Stimulated activated CD4-positive, alpha-beta T cell treated with anti-CD3 and anti-CD28 coated beads, Interleukin-15, amount 100 ng/mL, for 1 hour (primary cell): ENCODE measurements at places on chromosomes 1 and 21.

GRCh38 chr1:240866724-240867123 lies 254.8 kb upstream of the GREM2 start:
- DNase-seq = no peak

DNA sequence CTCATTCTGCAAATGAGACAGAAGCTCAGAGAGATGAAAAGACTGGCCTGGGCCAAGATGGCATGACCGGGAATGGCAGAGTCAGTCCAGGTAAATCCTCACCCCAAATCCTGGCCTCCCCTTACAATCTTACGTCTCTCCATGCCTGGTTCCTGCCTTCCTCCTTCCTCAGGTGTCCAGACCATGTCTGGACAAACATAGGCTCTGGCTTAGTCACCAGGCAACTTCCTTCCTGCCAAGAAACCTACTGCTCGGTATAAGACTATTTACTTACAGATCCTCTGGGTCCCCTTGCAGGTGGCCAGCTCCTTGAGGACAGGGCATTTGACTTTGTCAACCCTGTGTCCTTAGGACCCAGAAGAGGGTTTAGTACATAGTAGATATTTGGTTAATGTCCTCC lies 69.4 kb upstream of the ROR1 start:
- DNase-seq = no peak

DNA sequence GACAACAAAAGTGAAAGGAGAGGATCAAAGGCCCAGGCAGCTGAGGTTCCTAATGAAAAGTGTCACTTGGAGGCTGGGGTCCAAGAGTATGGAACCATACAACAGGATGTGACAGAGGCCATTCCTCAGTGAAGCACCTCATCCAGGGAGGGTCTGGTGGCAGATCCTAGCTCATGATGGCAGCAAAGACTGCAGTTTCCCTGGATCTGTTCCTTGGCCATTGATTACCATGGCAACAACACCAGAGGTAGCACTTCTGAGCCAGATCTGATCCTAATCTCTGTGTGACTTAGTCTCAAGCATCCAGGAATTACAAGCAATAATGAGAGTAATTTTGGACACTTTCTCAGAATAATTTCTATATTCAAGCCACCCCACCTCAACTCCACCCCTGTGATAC lies 12.9 kb downstream of the FAM177B start:
- DNase-seq = no peak

DNA sequence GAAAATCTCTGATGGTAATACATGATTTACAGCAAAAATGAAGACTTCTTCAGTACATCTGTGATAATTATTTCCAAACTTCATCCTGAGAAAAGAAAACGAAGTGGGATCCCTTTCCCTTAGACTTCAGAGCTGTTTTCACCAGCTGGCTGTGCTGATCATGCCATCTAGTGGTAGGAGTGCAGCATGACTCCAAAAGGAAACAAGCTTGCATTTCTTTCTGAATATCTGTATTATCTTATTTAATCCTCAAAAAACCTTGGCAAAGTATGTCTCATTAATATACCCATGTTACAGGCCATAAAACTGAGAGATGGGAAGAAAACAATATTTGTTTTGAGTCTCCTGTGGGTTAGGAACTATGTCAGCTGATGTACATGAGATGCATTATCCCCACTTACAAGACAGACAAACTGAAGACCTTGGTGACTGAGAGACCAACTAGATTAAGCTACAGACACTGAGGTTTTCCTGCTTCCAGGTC lies 9.8 kb upstream of the GJA8 start:
- DNase-seq = no peak

DNA sequence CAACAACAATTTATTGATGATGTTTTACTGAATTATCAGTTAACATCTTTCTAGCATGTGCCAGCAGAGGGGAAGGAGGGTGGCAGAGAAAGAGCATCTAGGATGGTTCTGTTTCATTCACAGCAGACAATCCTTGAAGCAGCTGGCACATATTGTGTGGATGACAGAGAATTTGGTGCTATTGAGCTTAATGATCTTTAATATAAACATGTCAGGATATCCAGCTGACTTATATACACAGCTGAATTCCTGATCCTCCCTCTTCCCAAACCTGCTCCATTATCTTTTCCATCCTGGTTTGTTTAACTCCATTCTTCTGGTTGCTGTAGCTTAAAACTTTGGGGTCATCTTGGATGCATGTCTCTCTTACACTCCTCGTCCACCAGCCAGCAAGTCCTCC lies 218.6 kb downstream of the CACNA1E start:
- DNase-seq = no peak

GRCh38 chr1:30183895-30184294 lies 539.5 kb downstream of the MATN1 start:
- no peak for DNase-seq

- DNase-seq = no peak
Observed at GRCh38 chr1:17059391-17060305, 5.8 kb upstream of the SDHB start.

DNA sequence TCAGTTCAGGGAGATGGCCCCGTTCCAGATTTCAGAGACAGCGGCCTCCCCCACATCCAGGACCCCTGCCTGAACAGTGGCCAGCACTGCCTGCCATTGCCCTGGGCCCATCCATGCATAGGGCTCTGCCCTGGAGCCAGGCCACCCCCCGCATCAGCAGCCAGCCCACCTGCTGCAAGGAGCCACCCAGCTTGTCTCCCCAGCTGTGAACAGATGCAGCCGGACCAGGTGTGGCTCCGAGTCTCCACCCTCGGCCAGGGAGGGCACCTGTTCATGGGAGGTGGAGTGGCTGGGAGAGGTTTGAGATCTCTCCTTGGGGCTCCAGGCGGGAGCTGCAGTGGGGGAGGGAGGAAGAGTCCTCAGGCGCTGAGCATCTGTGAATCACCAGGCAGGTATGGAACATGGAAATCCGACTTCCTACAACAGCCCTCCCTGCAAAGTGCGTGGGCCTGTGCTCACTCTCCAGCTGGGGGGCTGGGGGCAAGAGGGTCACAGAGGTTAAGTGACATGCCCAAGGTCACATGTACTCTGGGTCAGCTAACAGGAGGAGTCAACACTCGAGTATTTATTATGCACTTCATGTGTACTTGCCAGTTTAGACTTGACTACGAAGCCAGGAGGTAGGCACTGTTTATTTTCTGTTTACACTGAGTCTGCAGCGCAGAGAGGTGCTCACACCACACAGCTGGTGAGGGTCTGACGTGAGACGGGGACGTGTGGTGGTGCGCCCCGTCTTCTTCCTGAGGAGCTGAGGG lies 4.8 kb upstream of the HES5 start:
- DNase-seq = no peak

DNA sequence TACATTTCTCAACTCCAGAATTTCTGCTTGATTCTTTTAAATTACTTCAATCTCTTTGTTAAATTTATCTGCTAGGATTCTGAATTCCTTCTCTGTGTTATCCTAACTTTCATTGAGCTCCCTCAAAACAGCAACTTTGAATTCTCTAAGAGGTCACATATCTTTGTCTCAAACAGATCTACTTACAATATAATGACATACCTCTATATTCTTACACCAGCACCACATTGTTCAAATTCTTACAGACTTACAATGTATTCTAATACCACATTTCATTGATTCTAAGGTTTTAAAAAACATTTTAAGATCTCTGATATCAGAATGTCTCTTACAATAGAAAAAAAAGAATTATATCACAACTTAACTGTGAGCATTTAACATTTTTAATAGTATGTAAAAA lies 77.4 kb downstream of the DIRAS3 start:
- DNase-seq = no peak

- DNase-seq = no peak
Observed at GRCh38 chr1:220067269-220068204, 21.2 kb upstream of the EPRS1 start.

DNA sequence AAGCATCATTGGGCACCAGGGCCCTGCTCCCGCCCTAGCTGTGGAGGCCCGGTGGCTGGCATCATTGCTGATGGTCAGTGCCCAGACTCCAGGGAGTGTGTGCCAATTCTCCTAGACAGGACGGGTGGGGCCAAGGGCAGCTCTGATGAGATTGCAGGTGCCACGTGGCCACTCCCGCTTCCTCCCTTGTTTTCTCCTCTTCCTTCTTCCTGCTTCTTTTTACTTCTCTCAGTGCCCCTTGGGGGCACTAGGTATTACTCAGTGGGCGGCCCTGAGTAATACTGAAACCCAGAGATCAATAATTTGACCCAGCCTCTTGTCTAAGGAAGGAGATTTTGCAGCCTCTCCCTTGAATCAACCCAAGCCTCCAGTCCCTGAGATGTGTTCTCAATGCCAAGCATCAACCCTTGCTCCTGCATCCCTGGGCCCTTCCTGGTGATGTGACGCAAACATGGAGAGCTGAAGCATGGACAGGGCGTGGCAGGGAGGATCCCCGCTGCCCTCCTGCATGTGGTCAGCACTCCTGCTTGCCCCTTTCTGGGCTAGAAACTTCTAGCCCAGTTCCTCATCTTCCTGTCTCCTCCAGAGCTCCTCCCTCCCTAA lies 32.4 kb downstream of the CDK18 start:
- no peak for DNase-seq

GRCh38 chr1:154433161-154433764 lies 28.1 kb downstream of the IL6R start:
- DNase-seq = no peak

GRCh38 chr1:185526344-185527307 lies 207.6 kb upstream of the HMCN1 start:
- no peak for DNase-seq

DNA sequence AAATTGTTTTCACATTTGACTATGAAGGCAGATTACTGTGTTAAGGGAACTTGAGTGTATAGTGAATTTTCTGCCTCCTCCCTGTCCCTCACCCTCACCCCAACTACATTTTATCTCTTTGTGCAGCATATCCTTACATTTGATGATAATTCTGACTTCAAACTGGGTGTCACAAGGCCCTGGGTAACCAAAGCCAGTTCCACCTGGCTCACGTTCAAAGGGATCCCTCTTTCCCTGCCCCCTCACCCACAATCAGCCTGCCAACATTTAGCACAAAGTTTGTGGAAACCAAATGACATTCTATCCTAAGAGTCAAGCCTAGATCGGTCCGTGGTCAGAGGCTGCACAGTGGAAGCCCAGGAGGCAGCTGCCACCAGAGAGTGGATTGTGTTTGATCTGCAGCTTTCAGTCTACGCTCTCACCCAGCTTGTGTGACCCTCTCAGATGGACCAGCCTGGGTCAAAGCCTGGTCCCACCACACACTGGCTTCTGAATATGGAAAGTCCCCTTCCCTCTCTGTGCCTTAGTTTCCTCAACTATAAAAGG lies 10.3 kb downstream of the KIAA0040 start:
- DNase-seq = no peak

DNA sequence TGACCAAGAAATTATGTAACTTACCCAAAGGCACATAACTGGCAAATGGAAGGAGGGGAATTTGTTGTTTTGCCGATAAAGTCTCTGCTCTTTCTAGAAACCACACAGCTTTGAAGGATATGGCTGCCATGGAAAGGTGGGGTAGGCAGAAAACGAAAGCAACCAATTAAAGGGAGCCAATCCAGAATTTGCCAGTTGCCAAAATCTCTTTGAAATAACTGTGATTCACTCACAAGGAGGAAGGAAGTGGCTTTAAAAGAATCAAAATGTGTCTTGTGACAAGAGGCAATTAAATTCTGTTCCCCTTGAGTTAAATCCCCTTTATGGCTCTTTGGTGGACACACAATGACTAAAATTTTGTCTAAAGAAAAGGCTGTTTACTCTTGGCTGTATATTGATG lies 61.2 kb upstream of the CCDC190 start:
- no peak for DNase-seq

GRCh38 chr1:22639286-22639685 lies 2.9 kb downstream of the C1QA start:
- DNase-seq = no peak

DNA sequence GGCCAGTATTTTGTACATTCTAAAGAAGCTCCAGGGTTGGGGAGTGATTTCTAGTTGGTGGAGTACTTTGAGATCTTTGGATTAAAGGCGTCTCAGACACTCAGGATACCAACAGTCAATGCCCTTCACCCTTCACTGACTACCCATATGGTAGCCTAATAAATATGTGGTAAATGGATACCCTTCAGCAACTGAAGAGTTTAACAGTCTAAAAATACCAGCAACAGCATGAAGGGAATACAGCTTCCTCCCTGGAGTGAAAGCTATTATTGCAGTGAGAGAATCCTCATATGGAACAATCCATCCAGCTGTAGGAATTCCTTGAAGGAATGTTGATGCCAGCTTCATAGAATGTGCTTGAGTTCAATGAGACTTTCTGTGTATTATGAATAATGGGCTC lies 26.8 kb downstream of the DNAJC11 start:
- DNase-seq = no peak

- DNase-seq = no peak
Observed at GRCh38 chr1:1604374-1605033, 4.6 kb upstream of the FNDC10 start.

DNA sequence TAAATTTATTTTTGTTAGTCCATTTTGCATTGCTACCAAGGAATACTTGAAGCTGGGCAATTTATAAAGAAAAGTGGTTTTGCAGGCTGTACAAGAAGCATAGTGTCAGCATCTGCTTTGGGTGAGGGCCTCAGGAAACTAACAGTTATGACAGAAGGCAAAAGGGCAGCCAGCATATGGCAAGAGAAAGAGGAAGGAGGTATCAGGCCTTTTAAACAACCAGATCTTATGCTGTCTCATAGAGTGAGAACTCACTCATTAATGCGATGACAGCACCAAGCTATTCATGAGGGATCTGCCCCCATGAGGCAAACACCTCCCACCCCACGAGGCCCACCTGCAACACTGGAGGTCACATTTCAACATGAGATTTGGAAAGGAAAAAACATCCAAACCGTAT lies 898.4 kb downstream of the KCNT2 start:
- no peak for DNase-seq

DNA sequence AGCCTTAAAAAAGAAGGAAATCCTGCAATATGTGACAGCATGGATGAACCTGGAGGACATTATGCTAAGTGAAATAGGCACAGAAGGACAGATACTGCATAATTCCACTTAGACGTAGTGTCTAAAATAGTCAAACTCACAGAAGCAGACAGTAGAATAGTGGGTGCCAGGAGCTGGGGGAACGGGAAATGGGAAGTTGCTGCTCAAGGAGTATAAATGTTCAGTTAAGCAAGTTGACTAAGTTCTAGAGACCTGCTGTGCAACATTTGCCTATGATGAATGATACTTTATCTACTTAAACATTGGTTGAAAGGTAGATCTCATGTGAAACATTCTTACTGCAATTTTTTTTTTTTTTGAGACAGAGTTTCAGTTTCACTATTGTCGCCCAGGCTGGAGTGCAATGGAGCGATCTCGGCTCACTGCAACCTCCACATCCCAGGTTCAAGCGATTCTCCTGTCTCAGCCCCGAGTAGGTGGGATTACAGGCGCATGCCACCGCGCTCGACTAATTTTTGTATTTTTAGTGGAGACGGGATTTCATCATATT lies 197.8 kb downstream of the HIVEP3 start:
- DNase-seq = no peak

DNA sequence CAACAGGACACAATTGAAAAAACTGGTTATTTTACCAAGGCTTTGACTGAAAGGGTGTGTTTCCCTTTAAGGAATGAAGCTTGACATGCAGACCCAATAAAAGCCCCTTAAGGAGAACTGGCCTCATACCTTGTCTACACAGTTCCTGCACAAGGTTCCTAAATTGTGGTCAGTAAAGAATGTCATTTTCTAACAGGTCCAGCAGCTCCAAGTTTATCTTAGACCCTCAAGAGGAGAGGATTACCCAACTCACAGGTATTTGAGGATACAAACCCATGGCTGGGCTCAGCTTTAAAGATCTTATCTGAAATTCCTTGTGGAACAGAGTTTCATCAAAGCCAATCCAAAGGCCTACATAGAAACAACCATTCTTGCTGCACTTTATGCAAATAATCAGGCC lies 31.4 kb upstream of the CBR3 start:
- DNase-seq = no peak

GRCh38 chr1:210467440-210468043 lies 138.8 kb downstream of the HHAT start:
- DNase-seq = no peak
